ENCODE measurements at places on chromosomes 6 and 20. TPM values are rescaled to one million over a fixed set of nuclear protein-coding genes. Genes with fewer than 3 reads are reported as not detected.

- no peaks in the 10 kb centered on the region for H3K4me1 ChIP-seq
- H3K4me3 ChIP-seq = no peak overlapping the region
- H3K27ac ChIP-seq = no peak overlapping the region
- no peak for DNase-seq
Observed at GRCh38 chr6:34566830-34567546, 10.9 kb upstream of the SPDEF start.

Gene OR2H1
- total RNA-seq = not detected

- H3K36me3 ChIP-seq = no peaks in the 10 kb centered on the region
- H3K27me3 ChIP-seq = peaks cover 4% of the 10 kb centered on the region
- H3K4me3 ChIP-seq = no peak overlapping the region
- DNase-seq = no peak
Observed at GRCh38 chr6:87993356-87993755, 54.3 kb upstream of the SPACA1 start.

DNA sequence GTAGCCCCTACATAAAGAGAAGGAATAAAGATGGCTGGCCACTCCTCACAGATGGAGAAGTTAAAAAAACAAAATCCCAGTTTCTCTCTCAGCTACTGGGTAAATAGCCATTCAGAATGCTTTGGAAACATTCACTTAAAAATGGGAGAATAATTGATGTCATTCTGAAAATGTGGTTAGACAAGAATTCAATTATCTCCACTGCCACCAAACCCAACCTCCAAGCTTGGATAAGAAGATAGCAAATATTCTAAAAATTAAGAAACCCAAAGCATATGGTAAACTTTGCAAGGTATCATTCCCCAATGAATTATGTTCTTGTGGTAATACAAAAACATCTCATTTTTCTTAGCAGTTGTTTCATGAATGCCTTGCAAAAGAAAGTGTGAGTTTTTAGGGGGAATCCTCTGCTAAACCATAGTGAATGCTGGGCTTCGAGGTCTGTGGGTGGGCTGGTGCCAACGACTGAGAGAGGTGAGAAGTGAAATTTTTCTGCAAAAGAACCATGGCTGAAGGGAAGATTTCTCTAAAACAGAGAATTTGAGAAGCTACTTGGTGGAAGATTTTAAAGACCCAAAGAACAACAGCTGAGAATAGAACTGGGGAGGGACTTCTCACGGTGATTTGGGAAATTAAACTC is 497.9 kb upstream of the JARID2 start:
- DNase-seq = no peak
- no peaks in the 10 kb centered on the region for H3K27me3 ChIP-seq
- peaks cover 58% of the 10 kb centered on the region for H3K4me1 ChIP-seq
- H3K36me3 ChIP-seq = peaks cover 3% of the 10 kb centered on the region
- peak overlapping the region; percentile 85 for H3K27ac ChIP-seq

Gene GPR6
- total RNA-seq = not detected

GRCh38 chr6:88989215-88989614 is 25.8 kb upstream of the RNGTT start:
- no peaks in the 10 kb centered on the region for H3K4me1 ChIP-seq
- DNase-seq = no peak
- H3K27me3 ChIP-seq = no peaks in the 10 kb centered on the region
- H3K4me3 ChIP-seq = no peak overlapping the region

DNA sequence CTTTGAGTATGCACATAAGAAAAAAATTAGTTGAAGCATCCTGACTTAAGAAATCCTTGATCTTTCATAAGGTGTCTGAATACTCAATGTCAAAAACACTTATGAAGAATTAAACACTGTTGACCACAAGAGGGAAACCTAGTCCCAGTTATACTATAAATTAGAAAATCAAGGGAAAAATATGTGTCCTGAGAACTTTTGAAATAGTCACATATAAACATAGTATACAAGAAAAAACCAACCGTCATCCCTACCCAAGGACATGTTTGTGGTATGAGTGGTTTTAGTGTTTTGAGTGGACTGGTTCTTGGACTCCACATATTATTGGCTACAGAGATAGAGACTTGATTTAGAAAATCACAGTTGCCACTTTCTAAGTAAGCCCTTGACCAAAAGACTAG is 7.6 kb upstream of the HLA-DRA start:
- no peak overlapping the region for H3K27ac ChIP-seq
- no peak for DNase-seq
- no peaks in the 10 kb centered on the region for H3K4me1 ChIP-seq
- peaks cover 32% of the 10 kb centered on the region for H3K27me3 ChIP-seq

- no peaks in the 10 kb centered on the region for H3K27me3 ChIP-seq
- H3K4me3 ChIP-seq = peak overlapping the region; percentile 70
- H3K27ac ChIP-seq = peak overlapping the region; percentile 77
- H3K4me1 ChIP-seq = peaks cover 43% of the 10 kb centered on the region
- H3K36me3 ChIP-seq = no peaks in the 10 kb centered on the region
Observed at GRCh38 chr6:139250296-139251044, 41.3 kb downstream of the TXLNB start.

All from activated CD4-positive, alpha-beta T cell treated with anti-CD3 and anti-CD28 coated beads, Interleukin-2, amount 10 ng/mL, durations not matched to agents 24 days and 14 days (primary cell).